HAP-1 (cell line): ENCODE measurements at places on chromosomes 3 and 15.

DNA sequence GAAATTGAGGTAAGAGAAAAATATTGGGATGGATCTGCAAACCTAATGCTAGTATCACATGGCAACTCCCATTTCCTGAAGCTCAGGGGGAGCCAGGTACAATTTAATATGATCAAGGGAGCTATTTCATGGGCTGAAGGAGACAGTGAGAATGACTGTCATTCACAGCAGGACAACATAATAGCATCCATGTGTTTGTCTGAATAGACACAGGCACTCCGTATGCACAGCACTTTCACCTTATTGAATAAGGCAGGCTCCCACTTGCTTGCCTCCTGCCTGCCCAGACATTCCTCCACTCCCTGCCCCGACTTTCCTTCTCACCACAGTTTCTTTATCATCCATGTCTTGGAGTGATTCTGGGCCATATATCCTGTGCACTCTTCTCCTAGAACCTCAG lies 156.6 kb upstream of the SLC24A5 start:
- peak; percentile 8 for DNase-seq

GRCh38 chr3:23240171-23240785 lies 37.2 kb downstream of the UBE2E2 start:
- DNase-seq, result peak; percentile 62

DNA sequence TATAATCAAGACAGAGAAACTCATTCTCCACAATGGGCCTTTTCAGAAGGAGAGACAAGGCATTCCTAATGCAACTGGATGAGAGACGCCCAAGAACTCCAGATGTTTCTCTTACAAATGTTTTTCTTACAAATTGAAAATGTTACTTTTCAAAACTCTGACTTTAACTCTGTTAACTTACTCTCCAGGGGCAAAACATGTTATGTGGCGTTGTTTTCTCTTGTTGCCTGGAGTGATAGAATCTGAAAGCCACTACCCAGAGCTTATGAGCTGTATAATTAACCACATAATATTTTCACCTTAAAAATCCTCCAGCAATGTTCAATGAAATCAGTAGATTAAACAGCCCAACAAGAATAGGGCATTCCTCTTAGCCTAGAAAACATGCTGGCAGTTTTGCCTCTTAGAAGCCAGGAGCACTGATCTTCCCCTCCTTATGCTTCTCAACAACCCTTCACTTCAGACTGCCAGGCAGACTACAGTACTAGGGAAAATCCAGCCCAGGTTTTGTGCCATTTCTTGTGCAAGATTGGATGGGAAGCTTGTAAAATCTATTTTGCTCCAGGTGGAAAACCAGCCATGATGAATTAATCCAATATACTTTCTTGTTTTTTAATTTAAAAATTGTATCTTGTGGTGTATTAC lies 186.7 kb upstream of the GADL1 start:
- no peak for DNase-seq

- DNase-seq, result no peak
Measured at GRCh38 chr3:34727700-34728099, 911.6 kb upstream of the ARPP21 start.

GRCh38 chr15:92617549-92618520 lies 37.7 kb downstream of the FAM174B start:
- no peak for DNase-seq

- DNase-seq, result no peak
Measured at GRCh38 chr3:156158656-156159295, 38.4 kb downstream of the KCNAB1 start.

DNA sequence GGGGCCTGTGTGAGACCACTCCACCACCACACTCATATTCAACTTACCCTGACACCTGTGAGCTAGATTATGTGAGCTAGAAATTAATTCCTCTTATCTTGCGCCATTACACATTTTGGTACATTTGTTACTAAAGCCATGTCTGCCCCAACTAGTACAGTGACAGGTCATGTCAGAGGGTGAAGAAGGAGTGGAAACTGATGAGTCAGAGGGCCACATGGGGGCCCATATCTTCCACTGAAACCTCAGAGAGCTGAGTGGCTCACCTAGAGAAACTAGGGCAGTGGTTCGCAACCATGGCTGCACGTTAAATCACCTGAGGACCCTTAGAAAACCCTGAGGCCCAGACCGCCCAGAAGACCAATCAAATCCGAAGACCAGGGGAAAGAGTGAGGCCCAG lies 15.7 kb upstream of the MEF2A start:
- no peak for DNase-seq

DNA sequence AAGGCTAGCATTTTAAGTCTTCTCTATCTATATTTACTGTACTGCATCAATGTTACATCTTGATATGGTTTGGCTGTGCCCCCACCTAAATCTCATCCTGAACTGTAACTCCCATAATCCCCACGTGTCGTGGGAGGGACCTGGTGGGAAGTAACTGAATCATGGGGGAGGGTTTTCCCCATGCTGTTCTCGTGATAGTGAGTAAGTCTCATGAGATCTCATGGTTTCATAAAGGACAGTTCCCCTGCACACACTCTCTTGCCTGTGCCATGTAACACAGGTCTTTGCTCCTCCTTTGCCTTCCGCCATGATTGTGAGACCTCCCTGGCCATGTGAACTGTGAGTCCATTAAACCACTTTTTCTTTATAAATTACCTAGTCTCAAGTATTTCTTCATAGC lies 161.5 kb downstream of the TBC1D5 start:
- DNase-seq, result no peak

DNA sequence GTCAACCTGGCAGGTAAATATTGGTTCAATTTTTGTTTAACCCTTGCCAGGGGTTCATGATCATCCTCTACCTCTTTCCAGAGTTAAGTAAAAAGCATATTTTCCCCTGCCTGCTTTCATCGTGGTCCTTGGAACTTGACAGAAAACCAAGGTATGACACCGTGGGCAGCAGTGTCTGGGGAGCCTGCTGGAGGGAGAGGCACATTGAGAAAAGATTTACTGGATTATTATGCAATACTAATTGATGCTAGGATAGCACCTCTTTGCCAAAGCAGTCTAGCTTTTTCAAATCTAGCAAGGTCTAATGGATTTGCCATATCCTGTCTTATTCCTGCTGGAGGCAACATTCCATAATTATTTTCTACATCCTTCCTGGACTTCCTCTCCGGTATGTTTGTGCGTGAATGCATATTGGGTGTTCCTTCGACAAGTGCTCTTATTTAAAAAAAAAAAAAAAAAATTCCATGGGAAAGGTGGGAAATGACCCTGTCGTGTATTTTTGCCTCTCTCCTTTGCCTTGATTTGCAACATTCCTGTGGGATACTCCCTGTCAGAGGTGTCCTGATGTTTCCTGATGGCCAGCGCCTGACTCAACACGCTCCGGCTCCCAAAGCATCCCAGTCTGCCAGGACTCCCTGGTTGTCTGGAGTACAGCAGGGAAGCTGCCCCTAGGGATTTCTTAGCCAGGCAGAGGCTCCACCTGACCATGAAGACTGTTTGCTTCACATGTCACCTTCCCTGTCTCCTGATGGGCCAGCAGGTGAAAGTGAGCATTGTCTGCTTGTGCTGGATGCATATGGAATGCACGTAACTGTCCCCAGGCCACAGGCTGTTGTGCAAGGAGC lies 6.3 kb downstream of the BHLHE40 start:
- DNase-seq, result no peak

- DNase-seq, result no peak
Measured at GRCh38 chr3:11033871-11034270, 41.3 kb downstream of the SLC6A1 start.

DNA sequence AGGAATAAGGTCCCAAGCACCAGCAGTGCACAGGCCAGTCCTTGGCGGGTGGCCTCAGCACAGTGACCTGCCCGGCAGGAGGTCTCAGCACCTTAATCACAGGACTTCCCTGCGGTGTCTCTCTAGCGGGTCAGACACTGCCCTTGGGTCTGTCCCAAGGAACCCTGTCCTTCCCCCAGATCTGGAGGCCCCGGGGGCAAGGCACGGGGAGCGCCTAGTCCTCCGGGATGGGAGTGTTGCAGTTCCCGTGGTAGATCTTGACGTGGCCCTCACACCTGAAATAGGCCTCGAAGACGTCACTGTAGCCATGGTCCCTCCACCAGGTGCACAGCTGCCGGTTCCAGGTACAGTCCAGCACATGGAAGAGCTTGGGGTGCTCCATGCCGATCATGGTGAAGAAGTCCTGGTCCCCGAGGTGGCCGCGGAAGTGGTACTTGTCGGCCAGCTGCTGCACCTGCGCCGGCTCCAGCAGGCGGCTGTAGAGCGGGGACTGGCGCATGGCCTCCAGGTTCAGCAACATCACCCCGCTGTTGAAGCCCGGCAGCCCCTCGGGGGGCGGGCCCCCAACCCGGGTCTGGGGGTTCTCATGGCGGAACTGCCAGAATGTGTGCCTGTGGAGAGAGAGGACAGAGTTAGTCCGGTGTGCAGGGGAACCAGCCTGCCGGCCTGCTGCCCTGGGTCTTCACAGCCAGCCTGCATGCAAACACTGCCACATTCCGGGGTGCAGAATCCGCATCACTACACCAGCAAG lies 201.3 kb downstream of the XXYLT1 start:
- DNase-seq, result no peak

DNA sequence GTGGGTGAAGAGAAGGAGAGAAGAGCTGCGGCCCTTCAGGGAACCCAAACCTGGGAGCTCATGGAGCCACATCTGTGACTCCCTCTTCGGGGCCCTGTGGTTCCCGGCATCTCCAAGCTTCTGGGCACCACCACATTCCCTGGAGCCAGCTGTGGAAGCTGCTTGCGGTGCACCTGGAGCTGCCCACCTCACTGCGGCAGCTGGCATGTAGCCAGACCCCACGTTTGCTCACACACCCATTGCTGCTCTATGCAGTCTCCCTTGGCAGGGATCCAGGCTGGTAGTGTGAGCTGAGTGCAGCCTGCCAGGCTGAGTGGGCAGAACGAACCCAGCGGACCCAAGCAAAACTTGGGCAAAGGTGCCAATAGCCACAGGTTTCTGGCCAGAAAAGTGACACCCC lies 16.8 kb upstream of the PLA2G4E start:
- DNase-seq, result no peak

DNA sequence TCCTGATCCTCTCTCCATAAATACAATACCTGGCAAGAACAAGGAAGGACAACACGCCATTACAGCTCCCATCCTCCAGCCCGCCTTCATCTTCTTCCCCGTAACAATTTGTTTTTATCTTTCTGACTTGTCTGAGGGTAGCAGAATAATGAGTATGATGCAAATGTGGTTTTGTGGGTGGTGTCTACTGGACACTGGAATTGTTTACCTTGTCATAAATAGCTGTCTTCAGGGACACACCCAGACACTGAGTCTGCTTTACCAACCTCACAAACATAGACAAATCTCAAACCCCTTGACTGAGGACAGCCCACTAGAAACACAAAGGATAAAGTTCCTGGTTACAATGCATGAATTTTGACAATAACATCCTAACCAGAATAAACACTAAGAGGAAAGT lies 13.4 kb downstream of the WDR72 start:
- DNase-seq, result no peak

DNA sequence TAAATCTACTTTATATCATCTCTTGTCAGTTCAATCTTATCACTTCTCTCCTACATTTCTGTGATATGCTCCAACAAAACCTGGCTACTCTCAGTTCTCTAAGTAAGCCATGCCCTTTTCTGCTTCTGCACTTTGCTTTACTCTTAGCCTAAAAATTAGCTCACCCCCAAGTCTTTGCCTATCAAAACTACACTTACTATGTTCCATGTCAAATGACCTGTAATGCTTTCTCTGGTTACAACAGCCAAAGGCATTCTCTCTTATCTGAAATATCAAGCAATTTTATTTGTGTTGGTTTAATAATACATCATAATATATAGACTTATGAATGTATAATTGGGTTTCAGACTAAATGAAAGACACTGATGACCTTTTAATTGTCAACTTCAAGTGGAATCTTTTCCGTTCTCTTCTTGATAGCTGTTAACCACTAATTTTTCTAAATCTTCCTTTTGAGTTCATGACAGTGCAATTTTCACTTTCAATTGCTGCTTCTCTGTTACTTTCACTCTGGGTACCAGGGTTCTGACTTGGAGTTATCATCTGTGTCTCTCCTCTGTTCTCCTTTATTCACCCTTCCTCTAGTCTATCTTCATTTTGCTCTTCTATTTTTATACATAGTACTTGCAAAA lies 619.0 kb upstream of the GOLIM4 start:
- DNase-seq, result no peak

GRCh38 chr15:88982304-88982945 lies 69.2 kb upstream of the MFGE8 start:
- DNase-seq, result no peak

- DNase-seq, result no peak
Measured at GRCh38 chr3:100993309-100993708, at the start of gene ABI3BP. Gene ABI3BP (minus strand): TSS chr3:100993421. CDS start chr3:100993384, 37 bp downstream.

DNA sequence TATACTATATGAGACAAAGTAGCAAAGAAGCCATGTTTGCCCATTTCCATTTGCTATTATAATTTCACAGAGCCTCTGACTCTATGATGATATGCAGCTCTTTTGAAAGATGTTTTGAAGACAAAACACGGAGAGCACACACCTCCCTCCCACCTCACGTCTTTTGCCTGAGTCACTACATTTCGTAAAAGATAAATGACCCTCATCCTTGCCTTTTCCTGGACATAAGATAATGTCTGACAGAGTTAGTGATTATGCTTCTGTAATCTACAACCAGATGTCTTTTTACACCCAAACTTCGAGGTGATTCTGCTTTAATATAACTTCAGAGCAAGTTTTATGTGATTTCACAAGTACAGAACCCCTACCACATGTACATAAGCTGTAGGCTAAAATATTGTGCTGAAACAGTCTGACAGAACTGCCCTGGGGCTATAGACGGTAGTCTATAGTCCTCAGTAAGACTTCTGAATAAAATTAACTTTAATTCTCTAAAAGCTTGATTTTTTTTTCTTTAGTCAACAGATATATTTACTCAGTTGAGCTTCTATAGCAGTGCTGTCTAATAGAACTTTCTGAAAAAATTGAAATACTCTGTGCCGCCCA lies 99.9 kb downstream of the CD200R1L start:
- DNase-seq, result no peak

GRCh38 chr15:41263891-41264351 lies 32.9 kb downstream of the CHP1 start:
- DNase-seq, result peak; percentile 12

GRCh38 chr3:193686665-193687483 lies 93.9 kb downstream of the OPA1 start:
- DNase-seq, result peak; percentile 43

DNA sequence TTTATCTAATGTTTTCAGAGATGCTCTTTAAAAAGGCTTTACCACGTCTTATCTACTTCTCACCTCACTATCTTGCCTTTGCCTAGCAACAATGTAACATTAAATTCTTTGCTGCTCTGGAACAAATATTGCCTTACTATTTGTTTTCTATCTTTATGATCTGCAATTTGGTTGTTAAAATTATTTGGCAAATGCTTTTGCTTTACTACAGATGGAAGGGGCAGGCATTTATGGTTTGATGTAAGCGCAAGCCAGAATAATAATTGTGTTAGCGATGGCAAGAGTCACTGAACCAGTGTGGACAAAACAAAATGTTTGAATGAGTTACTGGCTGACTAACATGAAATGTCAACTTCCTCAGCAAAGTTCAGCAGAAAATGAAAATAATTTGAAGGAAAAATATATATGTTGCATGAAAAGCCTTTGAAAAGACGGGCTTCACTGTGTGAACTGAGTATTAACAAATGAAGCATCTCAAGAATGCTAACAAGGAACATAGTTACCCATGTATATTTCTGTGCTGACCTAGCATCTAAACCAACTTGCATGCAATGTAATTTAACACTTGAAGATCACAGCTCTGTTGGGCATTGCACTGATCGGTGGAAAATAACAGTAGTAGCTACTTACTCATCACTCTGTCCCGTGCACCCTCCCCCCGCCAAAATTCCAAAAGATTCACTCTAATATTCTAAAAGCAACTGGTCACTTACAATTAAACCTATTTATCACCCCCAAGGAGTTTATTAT lies 454.0 kb upstream of the ARHGEF26 start:
- DNase-seq, result no peak
